Temporal lobe (tissue), 4 donors: ENCODE measurements at places on chromosomes 13 and 19. TPM values are rescaled to one million over a fixed set of nuclear protein-coding genes. Genes with fewer than 3 reads are reported as not detected.

The PGLYRP2 gene
- total RNA-seq: not detected

The RINL gene
- 1.7 TPM for total RNA-seq

The LIN37 gene
- total RNA-seq: 5.7 TPM

The CRX gene
- total RNA-seq: not detected

The CBLC gene
- not detected for total RNA-seq

The CAMSAP3 gene
- 19.9 TPM for total RNA-seq

The ACER1 gene
- total RNA-seq: not detected

The GNG7 gene
- 7.4 TPM for total RNA-seq

The VSIG10L gene
- 0.98 TPM for total RNA-seq

The TMEM255B gene
- under 0.01 TPM for total RNA-seq

The NCAN gene
- total RNA-seq: 238 TPM

The TNNT1 gene
- 0.49 TPM for total RNA-seq

The USHBP1 gene
- total RNA-seq: 0.74 TPM

The KDELR1 gene
- 22.1 TPM for total RNA-seq

The RANBP3 gene
- 31.0 TPM for total RNA-seq
